ENCODE measurements at places on chromosomes 7 and 10. TPM values are rescaled to one million over a fixed set of nuclear protein-coding genes. Genes with fewer than 3 reads are reported as not detected.

DNA sequence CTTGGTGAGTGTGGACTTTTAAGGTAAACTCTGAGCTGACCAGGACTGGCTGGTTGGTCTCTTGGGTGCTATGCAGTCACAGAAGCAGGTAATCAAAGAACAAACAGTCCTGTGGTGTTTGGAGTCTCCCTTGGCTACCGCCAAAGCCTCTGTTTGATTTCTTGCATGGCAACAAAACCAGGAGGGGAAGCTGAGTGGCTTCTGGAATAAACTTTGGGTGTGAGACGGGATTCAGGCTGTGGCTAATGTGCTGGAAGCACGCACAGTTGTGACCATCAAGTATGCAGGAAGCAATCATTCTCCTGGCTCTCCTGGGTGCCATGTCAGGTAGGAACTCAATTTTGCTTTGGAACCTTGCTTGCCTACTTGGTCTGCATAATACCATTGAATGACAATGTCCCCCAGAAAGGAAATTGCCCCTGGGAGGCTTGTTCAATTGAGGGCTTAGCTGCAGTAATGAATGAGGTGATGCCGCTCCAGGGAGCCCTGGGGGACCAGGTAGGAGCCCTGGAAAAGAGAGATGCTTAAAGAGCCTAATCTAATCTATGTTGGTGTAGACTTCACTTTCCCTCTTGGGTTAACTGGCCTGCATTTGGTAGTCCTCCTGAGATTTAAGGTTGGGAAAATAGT is at the start of gene CDHR3:
Gene CDHR3, plus strand, starts transcription at position 227 of the 630 bp plus-strand sequence. Its CDS starts 55 bp downstream, at position 282.
- no peak for DNase-seq

- peak; percentile 26 for DNase-seq
These were observed 716 bp downstream of the OGA start for GRCh38 chr10:101817337-101818118.

GRCh38 chr10:112813866-112814591 is 136.0 kb upstream of the TCF7L2 start:
- DNase-seq, result no peak

DNA sequence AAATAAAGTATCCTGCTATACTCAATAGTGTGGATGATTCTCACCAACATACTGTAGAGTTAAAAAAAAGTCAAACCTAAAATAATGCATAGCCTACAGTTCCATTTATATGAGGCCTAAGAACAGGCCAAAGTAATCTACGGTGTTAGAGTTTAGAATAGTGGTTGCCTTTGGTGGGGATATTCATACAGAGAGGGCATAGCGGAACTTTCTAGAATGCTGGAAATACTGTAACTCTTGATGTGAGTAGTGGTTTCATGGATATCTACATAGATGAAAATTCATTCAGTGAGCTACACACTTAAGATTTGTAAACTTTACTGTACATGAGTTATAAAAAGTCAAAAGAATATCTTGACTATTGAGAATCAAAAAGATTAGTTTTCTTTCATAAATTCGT is 349.9 kb upstream of the NFE2L3 start:
- no peak for DNase-seq

AMZ1 gene
- 0.09 TPM for total RNA-seq

HMX2 gene
- total RNA-seq, result not detected

All from T-cell (primary cell).